ENCODE measurements at places on chromosomes 4 and X.

DNA sequence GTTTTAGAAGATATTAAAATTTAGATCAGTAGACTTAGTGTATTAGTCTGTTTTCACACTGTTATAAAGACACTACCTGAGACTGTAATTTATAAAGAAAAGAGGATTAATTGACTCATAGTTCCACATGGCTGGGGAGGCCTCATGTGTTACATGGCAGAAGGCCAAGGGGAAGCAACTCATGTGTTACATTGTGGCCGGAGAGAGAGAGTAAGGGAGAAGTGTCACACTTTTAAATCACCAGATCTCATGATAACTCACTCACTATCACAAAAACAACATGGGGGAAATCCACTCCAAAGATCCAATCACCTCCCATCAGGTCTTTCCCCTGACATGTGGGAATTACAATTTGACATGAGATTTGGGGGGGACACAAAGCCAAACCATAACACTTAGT is 1159.7 kb upstream of the PCDH7 start:
- no peak for DNase-seq

GRCh38 chr4:74451214-74451661 is 6.3 kb downstream of the AREG start:
- no peak for DNase-seq

DNA sequence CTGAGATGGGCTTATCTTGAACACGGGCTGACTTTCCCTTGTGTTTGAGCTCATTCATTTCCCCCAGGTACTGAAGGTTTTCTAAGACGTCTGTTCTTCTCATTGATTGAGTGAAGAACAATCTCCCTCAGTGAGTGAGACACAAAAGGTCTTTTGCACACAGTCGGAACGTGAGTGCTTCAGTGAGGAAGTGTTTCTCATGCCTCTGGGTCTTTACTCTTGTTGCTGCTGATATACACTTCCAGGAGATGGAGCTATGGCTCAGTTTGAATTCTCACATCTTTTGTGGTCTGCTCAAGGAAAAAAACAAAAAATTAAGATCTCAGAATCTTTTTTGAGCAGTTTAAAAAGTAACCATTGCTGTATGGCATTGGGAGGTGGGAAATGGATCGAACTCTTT is 981.9 kb upstream of the TENM3 start:
- DNase-seq, result no peak

DNA sequence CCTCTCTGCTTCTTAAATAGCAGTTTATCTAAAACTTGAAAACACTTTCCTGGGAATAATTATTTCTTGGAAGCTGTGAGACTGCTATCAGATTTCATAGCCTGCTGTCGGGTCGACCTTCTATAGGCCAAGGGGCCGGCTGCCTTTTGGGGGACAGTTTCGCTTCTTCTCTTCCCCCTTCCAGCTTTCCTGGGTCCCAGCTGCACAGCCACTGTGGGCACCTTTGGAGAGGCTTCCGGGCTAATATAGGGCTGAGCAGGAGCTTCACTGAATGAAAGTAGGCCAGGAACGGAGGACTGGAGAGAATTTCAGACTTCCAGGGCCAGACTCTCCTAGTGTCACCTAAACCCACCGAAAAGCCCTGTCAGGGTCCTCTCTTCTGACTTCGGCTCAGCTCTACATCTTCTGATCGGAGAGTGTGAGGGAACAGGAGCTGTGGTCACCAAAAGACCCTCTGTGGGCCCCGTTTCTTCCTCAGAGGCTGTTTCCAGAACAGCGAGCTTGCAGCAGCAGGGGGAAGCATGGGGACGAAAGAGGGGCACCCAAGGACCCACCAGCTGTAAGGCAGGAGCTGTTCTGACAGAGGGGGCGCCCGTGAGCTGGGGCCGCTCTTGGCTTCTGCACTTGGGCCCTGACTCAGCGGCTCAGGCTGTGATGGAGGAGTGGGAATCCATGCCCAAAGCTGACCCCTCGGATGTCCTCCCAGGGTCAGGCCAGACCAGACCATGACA is 620.6 kb downstream of the BCOR start:
- DNase-seq, result no peak
